Nephron progenitor cell (in vitro differentiated cells): ENCODE measurements at places on chromosomes 16 and 17.

DNA sequence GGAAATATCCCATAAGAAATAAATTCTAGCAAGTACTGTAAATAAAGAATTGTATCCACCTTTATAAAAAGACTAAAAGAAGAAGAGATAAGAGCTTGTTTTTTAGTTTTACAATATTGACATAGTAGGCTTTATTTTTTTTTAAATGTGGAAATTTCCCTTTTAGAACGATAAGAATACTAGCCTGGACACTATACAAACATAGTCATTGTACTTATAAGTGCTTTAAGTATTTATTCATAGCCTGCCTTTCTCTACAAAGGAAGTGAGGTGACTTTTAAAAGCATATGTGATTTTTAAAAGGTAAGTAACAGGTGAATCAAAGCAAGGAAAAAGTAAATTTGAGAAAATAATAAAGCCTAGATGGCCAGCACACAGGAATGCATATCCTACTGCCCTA, 17.7 kb downstream of the TOX3 start:
- DNase-seq, result no peak

DNA sequence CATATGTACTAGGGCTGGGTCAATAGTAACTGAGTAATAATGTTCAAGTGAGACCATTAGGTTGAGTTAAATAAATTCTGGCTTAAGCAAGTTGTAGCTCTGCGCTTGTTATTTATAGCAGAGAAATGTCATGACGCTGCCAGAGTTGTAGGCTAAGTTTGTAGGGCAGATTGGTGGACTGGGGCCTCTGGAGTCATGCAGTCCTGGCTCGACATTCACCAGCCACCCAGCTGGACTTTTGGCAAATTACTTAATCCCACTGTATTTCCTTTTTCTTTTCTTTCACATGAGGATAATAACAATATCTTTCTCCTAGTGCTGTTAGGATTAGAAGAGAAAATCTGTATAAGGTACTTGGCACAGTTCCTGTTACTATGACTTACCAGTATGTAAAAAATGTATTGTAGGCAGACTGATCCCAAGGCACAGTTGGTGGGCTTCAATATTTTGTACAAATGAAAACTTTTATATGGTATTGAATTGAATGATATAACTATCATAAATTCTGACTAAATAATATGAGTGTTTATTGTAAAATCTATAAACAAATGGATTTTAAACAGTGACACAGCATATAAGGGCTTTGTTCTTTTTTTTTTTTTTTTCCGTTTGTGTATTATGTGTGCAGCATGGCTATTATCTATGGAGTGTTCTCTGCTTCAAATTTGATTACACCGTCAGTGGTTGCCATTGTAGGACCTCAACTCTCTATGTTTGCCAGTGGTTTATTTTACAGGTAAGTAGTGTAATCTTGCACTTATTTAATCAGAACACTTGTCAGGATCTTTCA, 2.6 kb downstream of the MFSD11 start:
- DNase-seq, result no peak

DNA sequence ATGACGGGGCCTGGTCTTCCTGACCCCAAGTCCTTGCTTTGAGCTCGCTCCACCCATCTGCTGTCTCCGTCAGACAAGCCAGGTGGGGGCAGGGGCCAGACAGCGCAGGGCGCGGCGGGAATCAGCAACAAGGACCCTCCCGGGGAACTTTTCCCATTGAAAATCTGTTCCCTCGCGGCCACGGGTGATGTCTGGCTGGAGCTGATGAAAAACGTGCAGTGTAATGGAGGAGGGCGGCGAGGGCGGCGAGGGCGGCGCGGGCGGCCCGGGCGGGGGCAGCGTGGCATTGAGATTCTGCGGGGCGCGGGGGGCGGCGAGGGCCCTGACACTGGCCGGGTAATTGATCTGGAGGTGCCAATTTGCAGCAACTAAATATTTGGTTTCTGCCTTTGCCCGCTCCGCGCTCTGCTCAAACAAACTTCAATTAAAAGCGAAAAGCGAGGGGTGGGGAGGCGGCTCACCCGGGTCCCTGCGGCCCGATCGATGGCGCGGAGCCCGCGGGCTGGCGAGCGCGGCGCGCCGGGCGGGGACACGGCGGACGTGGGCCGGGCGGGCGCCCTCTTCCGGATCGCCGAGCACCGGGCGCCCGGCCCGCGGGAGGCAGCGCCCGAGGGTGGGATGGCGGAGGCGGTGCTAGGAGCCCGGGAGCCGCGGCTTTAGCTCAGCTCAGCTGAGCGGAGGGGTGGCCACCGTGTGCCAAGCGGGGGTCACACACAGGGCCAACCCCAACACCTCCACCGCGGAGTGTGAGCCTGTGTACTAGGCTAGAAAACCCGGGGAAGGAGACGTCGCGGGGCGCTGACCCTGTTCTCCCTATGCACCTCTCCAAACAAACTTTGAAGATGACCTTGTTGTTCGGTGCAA, 32.4 kb downstream of the DCAKD start:
- DNase-seq, result peak; percentile 57

GRCh38 chr17:19928299-19928698, 49.3 kb downstream of the AKAP10 start:
- DNase-seq, result no peak

DNA sequence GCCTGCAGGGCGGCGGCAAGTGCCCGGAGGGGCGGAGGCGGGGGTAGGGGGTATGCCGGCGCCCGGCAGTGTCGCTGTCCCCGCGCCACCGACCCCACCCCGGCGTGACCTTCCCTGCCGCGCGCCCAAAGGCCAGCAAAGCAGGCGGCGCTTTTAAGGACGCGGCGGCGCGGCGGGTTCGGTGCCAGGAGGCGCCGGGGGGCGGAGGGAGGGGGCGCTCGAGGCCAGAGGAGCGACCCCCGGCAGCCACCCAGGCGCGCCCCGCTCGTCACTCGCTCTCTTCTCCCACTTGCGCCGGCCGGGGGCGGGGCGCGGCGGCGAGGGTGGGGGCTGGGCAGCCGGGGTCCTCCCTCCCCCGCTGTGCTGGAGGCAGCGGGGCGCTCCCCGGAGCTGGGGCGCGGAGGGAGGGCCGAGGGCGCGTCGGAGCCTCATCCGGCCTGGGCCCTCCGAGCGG, 8.6 kb upstream of the BAHCC1 start:
- DNase-seq, result peak; percentile 79

DNA sequence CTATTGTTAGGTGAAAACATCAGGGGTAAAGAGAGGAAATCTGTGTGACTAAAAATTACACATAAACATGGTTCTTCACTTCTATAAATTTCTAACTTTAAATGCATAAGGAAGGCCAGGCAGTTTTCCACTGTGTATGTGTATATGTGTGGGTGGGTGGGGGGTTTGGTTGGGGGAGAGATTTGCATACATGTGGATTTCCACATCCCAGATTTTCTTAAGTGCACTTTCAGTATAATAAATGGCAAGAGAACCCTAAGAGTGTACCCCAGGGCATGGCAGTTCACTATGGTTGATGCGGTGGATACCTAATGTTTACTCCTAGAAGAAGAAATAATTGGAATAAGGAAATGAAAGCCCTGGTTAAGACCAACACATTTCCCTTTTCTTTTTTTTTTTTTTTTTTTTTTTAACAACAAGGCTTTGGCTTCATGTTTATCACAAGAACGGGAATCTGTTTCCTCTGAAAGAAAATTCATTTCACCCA, 451.8 kb upstream of the CCL2 start:
- DNase-seq, result no peak

GRCh38 chr17:28878981-28879380, 18.6 kb downstream of the FLOT2 start:
- DNase-seq, result peak; percentile 38

DNA sequence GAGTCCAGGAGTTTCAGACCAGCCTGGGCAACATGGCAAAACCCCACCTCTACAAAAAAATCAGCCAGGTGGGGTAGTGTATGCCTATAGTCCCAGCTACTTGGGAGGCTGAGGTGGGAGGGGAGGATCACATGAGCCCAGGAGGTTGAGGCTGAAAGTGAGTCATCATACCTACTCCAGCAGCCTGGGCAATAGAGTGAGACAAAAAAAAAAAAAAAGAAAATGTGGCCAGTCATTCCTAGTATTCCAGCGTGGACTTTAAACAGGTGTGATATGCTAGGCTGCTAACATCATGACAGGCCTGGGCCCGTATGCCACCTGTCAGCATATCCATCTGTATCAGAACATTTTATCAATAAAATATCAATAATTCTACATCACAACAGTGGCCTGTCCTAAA, 143.3 kb downstream of the AATF start:
- DNase-seq, result no peak

- DNase-seq, result no peak
These were observed 42.6 kb upstream of the LGALS9 start for GRCh38 chr17:27588354-27588753.

DNA sequence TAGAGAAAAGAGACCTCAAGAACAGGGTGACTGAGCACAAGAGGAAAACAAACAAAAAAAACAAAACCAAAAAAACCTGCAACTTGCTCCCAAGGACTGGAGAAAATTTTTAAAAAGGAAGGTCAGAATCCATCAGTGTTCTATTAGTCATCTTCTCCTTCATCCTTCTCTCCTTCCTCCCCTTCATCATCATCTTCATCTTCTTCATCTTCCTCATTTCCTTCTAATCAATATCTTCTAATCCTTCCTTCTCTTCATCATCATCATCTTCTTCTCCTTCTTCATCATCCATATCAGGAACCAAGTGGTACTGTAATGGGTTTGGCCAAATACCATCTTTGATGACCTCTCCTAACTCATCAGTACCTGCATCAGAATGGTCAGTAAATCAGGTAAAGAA, 12.2 kb downstream of the HSF5 start:
- no peak for DNase-seq

DNA sequence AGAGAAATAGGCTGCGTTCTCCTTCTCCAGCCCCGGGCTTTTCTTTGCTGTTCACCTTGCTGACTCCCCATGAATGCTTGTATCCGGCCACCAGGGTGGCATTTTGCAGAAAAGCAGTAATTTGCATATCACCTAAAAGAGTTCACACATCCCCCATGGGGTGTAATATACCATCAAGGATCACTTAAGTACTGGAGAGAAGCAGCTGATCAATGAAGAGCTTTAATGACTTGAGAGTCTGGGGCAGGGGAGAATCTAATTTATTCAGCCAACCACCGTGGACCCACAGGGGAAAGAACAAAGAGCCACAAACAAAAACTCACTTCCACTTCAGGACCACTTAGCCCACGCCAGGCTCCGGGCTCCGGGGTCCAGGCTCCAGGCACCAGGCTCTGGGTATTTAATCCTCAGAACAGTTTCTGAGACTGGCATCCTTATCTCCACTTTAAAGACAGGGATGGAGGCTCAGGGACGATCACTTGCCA, 33.9 kb upstream of the SEC14L1 start:
- DNase-seq, result no peak

- DNase-seq, result peak; percentile 89
These were observed at the start of gene TTYH2 for GRCh38 chr17:74212913-74213791. Gene TTYH2 (plus strand): TSS chr17:74213571. CDS start chr17:74213588, 17 bp downstream.

GRCh38 chr16:88283596-88283995, 99.2 kb upstream of the ZNF469 start:
- DNase-seq, result no peak

GRCh38 chr17:64024781-64025731, 4.6 kb upstream of the ICAM2 start:
- DNase-seq, result no peak

DNA sequence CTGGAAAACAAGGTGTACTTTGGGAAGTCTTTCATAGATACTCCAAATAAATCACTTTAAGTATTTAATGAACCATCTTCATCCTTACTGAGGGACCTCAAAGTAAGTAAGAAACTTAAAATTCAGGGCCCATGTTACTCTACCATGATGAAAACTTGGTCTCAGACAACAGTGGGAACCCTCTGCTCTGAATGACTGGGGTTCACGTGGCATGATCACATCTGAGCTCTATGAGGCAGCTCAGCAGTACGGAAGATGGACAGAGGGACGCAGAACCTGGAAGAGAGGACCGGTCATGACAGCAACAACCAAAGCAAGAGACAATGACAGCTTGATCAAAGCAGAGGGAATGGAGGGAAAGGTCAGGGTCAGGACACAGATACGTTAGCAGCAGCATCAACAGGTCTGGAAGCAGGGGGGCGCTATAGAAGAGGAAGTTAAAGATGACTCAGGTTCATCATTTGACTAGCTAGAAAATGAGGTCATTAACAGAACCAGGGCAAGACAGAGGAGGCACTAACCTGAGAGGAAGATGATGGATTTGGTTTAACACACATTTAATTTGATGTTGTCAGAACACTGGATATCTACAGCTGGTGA, 9.5 kb downstream of the XPO6 start:
- DNase-seq, result no peak

- no peak for DNase-seq
These were observed 92.9 kb upstream of the DNAH17 start for GRCh38 chr17:78669975-78670518.

- DNase-seq, result no peak
These were observed 13.8 kb downstream of the ITGB3 start for GRCh38 chr17:47267354-47267828.

- DNase-seq, result no peak
These were observed 15.0 kb downstream of the SKA2 start for GRCh38 chr17:59139939-59140338.

DNA sequence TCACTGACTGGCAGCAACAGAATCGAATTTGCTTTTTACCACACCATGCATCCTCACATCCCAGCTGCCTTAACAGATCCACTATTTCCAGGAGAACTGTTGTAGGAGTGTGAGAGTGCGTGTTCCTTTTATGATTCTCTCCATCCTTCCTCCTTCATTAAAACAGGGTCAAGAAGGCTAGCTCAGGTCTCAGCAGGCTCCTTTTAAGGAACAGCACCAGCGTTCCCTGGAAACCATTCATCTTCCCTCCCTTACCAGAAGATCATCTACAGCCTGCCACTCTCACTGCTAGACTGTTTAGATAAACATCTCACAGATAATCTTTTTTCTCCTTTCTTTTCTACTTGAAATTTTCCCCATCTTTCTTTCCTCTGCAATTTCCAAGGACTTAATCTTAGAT, 1531.9 kb upstream of the CDH8 start:
- no peak for DNase-seq

GRCh38 chr17:4858882-4859260, 25.7 kb downstream of the MINK1 start:
- no peak for DNase-seq

DNA sequence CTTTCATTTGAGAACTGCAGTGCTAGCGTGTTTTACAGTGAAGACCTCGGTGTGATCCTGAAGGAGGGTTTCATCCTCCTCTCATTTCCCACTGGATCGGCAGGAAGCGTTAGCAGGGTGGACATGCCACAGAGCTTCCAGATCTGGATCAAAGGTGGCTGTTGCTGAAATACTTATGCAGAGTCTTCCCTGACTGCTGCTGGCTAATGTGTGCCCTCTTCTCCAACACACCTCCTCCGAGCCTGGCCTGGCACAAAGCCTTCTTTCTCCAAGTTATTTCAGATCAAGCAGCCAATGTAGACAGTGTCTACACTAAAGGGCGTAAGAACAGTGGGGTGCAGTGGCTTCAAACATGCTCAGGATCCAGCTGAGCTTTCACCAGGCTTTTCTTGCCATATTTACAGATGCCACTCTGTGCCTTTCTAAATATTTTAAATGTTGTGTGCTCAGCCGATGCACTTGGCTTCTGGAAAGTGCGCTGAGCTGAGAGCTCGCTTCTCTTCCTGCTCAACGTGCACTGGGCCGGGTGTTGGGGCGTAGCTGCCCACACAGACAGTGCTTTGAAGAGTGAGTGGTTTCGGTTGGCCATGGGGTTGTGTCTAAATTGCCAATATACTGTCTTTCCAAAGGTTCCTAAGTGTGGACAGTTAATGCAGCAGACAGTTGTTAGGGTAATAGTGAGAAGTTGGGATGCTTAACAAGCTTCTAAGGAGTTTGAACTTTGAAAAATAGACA, 2.1 kb downstream of the ZNF750 start:
- no peak for DNase-seq

GRCh38 chr17:13160296-13160695, 142.5 kb upstream of the ELAC2 start:
- no peak for DNase-seq
